ENCODE measurements at places on chromosomes 5 and 9.

GRCh38 chr9:37191403-37192089, 71.2 kb downstream of the ZCCHC7 start:
- no peak for DNase-seq

DNA sequence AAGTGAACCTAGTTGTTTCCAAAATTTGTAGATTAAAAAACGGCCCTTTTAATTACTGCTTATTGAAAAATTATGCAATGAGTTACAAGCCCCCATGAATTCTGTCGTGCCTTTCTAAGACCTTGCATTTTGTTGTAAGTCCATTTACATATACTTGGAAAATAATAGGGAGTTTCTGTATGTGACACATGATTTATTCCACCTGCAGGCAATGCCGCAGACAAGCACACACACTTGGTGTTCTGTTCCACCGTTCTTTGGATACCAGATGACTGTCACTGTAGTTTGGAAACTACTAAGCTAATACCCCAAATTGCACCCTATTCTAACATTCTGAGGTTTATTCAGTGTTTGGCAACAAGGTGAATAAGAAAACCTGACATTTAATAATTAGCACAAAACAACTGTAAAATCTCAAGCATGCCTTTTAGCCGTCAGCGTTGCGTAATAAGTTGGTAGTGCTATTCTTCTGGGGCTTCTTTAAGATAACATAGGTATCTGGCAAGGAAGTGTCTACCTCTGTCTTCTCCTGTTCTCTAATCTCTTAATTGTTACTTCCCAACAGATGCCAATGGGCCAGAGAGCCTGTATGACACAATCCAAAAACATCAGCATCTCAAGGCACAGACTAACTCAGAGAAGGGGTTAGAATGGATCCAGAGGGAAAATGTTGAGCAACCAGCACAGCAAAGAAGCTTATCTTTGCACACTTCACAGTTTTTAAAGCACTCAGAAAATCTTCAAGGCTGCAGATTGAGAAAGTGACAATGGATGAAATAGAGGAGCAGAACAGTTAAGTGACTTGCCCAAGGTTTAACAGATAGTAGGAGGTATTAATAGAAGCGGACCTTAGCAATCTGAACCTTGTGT, 48.2 kb upstream of the DPYSL3 start:
- DNase-seq, result no peak

DNA sequence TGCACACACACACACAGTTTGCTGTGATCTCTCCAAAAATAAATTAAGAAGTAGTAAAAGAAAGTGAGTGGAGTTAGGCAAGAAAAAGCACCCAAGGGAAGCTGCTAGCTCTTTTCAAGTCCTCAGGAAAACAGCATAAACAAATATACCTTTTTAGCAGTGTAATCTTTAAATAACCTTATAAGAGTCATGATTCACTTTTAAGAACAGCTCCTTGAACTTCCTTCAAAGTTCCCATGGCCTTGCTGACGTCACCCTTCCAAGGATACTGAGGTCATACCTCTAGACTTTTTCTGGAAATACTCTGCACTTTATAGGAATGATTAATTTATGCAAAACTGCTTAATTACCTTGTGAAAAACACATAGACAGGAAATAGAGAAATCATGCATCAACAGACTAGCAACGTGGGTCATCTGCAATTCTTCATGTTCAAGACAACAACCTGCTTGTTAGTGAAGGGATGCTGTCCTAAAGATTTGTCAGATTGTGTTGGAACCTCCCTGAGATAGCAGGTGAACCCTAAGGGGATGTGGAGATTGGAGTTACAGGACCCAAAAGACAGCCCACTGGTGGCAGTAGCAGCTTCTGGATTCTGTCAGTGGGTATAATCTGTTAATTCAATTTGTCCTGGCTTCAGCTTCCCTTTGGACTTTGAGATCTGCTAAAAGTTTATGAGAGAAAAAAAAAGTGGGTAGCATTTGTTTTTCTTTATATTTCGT, 229.0 kb downstream of the ELAVL2 start:
- DNase-seq, result no peak

- no peak for DNase-seq
Observed at GRCh38 chr9:96408409-96409280, 9.5 kb downstream of the ZNF367 start.

GRCh38 chr9:130927995-130928900, 10.8 kb downstream of the FIBCD1 start:
- DNase-seq, result no peak

- no peak for DNase-seq
Observed at GRCh38 chr9:209143-209758, 5.4 kb upstream of the DOCK8 start.

DNA sequence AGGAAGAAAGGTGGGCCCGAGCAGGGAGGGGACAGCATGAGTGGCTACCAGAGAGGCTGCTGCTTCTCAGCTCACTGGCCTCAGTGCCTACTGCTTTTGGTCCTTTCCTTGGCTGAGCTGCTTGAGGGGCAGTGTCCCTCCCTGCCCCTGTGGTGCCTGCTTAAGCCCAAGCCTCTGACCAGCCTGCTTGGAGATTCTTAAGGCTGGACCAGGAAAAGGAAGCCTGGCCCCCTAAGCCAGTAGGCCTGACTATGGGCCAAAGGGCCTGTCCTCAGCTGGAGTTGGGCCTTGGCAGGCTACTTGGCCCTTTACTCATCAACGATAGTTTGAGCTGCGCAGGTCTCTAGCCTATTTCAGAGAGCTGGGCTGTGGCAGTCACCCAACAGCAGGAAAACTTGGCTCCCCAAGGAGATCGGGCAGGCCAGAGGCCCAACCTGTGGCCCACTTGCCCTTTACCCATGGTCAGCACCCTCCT, 24.9 kb downstream of the TCF7 start:
- DNase-seq, result no peak

DNA sequence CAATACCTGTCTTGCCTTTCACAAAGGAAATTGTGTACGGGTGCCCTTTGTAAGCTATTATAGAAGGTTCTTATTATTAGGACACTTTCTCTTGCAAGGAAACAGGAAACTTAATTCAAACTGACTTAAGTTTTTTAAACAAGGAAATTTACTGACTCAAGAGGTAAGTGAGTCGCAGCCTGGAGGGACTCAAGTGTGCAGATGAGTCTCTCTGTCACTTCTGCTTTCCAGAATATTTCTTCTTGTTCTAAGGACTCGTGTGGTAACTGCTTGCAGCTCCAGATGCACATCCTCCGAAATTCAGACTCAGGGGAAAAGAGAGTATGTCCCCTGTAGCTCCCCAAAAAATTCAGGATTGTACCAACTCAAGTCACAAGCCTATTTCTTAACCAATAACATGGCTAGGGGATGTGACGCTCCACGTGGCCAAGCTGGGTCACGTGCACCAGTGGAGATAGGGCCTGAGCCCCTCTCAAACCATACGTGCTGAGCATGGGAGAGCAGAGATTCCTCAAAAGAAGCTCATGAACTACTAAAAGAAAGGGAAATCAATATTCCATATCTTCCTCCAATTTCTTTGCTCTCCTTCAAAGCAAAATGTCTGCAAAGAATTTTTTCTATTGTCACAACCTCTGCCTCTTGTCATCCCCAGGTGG, 49.2 kb upstream of the ERCC6L2 start:
- DNase-seq, result no peak

DNA sequence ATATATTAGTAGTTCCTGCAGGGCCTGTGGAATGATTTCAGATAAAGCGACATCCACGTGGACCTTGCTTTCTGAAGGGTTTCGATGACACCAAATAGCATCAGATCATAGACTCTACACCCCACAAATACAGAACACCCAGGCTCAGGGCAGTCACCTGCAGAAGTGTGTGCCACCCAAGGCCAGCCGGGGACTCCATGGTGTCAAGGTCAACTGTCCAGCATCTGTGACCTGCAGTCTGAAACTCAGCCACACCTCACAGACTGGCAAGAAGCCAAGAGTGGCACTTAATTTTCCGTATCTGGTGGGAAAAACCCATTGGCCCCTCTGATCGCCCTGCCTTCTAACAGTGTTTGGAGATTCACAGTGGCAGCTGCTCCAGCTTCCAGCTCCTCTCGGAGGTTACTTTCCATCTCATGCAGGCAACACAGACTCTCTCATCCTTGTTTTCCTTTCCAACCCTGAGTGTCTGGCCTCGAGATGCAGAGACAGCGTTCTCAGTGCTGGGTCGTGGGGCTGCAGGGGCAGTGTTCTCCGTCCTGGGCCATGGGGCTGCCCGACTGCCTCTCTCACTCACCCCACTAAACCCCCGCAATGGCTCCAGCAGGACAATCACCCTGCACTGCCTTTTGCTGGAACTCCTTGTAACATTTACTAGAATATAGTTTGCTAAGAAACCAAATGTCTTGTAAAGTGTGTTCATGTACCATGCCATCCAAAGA, 221.9 kb downstream of the IRX2 start:
- no peak for DNase-seq

DNA sequence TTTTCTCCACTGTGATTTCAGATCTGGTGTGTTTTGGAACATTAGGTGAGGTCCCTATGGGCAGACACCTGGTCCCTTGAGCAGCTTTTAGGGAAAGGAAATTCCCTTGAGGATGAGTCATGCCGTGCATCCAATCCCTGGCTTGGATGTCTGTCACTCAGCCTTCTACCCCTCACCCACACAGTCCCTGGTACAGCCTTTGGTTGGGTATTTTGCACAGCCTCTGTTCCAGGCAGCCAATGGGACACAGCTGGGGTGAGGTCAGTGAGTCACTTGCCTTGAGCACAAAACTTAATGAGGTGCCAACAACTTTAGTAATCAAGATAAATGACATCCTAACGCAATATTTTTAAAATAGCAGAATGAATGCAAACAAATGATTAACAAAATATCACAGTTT, 22.7 kb upstream of the SVEP1 start:
- no peak for DNase-seq

DNA sequence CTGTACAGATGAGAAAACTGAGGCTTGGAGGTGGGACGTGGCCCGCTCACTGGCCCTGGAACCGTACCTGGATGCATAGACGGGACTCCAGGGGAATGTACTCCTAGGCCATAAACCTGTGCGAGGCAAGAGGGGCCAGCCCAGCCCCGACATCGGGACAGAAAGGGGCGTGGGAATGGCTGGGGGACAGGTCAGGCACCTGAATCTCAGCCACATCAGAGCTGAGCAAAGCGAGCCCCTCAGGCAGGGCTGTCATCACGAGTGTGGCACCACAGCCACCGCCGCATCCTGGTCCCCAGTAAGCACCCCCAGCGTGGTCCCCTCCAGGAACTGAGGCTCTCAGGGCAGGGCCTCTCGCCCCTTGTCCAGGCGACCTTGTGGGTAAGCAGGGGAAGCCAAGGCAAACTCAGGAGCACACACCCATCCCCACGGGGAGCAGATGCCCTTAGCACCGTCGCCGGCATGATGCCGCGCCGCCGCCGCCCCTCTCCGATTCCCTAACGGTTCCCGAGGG, 16.5 kb downstream of the NACC2 start:
- DNase-seq, result no peak

DNA sequence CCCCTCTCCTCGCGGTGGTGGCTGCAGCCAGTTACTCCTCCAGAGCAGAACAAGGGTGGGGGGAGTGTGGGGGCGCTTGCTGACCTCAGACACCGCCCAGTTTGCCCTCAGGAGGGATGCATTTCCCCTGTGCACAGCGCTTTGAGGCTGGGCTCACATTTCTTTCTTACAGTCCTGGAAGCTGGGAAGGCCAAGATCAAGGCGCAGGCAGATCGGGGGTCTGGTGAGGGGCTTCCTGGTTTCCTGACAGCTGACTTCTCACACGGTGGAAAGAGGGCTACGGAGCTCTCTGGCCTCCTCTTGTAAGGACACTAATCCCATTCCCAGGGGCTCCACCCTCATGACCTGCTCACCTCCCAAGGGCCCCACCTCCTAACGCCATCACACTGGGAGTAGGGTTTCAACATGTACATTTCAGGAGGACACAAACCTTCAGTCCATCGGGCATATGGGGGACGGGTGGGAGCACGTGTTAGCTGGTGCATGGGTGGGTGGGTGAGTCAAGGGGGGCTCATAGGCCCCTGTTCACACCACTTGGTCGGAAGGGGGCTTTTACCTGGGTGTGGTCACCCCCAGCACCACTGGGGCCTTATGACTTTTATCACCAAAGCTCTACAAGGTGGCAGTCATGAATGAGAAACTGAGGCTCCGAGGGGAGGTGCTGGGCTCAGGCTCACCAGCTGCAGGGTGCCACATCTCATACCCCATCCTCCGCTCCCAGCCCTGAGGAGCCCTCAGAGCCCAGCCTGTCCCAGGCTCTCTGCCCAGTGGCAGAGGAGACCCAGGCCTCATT, 7.7 kb upstream of the SCGB3A1 start:
- no peak for DNase-seq

- DNase-seq, result no peak
Observed at GRCh38 chr9:124793015-124793541, 16.1 kb downstream of the OLFML2A start.

DNA sequence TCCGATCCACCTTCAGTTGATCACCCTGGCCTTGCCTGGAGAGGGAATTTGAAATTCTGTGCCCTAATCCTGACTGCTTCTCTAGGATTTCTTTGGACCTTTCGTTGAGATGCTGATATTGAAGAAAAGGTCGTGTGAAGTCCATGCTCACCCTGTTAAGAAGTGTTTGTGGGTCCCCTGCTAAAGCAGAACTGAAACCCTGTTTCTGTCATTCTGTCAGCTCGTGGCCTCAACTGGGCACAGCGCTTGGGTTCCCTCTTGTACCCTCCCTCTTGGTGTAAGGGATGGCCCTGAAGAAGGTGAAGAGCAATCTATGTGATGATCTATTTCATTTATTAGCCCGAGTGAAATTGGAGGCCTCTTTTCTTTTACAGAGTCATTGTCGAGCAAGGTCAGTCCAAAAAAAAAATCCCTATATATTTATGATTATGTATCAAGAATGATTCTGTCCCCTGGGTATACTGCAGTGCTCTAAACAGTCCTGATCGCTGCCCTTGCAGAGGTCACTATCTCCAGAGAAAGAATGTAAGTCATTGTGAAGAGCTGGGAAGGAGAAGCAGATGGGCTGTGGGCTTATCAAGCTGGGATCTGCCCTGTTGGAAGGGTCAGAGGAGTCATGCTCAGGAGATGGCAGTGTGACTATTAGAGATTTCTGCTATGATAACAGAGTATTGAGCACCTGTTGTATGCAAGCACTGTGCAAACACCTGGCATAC, 56.1 kb downstream of the WWC1 start:
- no peak for DNase-seq

GRCh38 chr9:97319395-97319794, 11.9 kb downstream of the CCDC180 start:
- no peak for DNase-seq
